ENCODE measurements at places on chromosomes 4 and X.

- DNase-seq: no peak
Observed at GRCh38 chr4:49516796-49517195, 530.7 kb downstream of the CWH43 start.

DNA sequence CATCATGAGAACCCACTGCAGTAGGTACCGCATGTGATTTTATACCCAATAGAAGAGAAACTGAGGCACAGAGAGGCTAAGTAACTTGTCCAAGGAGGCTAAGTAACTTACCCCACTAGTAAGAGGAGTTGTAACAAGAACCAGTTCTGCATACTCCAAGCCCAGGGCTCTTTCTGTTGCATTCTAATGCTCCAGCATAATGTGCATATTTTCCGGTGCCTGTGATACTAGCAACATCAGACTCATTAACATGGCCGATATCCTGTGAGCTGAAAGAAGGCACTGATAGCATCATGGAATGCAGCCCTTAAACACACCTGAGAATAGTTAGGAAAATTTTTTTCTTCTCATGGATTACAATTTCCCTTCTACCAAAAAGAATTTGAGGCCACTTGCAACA, 39.7 kb upstream of the KLF3 start:
- no peak for DNase-seq

DNA sequence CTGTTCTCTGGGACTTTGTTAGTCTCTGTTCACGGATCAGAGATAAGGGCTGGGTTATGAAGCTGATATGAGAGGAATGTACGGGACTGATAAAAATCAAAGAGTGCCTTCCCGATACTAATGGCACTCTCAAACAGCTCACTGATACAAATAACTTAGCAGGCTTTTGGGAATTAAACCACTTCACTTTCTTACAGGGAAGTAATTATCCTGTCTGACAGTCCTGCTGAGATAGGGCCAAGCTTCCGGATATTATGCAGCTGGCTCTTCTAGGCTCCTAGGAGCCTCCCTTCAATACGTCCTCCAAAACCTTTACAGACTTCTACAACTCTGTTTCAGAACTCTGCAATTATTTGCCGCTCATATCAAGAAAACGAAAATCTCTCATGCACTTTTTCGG, 418.0 kb downstream of the NLGN4X start:
- no peak for DNase-seq

- no peak for DNase-seq
Observed at GRCh38 chrX:110444996-110445395, 86.3 kb downstream of the RTL9 start.

- DNase-seq: no peak
Observed at GRCh38 chr4:176090115-176090514, 24.5 kb downstream of the WDR17 start.

DNA sequence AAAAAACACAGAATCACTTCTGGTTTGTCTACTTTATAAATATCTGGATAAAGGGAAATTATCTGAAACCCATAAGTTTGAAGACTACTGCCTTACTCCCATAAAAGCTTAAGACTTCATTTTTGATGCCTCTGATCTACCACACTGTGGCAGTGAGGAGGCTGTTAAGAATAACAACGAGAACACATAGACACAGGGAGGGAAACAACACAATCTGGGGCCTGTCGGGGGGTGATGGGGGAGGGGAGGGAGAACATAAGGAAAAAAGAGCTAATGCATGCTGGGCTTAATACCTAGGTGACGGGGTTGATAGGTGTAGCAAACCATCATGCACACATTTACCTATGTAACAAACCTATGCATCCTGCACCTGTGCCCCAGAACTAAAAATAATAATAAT, 573.7 kb downstream of the GBA3 start:
- no peak for DNase-seq

- no peak for DNase-seq
Observed at GRCh38 chr4:173696011-173696410, 166.0 kb upstream of the HAND2 start.

GRCh38 chrX:15511563-15511962, 11.0 kb downstream of the BMX start:
- DNase-seq: no peak

DNA sequence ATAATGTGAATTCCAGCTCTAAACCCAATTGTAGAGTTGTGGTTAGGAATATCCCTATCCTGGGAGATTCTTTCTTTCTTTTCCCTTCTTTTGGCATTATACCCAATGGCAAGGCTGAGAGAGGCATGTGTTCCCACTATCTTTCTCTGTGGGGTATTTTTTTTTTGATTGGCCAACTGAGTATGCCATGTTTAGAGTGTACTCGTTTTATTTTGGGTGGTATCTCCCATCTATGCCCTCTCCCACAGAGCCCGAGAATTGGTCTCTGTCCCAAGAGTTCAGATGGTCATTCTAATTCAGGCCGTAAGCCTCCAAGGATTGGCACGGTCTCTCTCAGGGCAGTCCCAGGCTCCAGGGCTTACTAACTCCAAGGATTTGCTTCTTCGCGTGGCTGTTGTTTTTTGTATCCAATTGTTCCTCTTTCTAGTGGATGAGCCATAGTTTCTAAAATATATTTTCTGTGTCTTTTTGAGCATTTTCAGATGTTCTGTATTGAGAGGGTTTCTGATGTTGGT, 198.8 kb downstream of the SLC4A4 start:
- no peak for DNase-seq

GRCh38 chrX:39384996-39385395, 583.7 kb downstream of the MID1IP1 start:
- no peak for DNase-seq

DNA sequence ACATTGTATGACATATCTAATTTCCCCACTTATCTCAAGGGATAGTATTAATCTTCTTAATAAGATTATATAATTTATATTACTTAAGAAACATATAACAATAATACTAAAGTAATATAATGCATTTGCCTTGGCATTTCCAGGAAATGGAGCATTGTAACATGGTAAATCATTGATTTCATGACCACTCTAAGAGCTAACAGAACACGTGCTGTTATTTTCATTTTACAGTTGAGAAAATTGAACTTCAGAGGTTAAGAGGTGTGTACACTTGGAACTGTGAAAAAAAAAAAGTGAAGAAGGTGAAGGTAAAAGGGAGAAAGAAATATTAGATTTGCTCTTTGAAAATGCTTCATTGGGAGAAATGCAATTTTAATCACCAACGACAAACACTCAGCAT, 522.6 kb downstream of the IL15 start:
- DNase-seq: no peak

Measured in stimulated activated CD4-positive, alpha-beta T cell treated with anti-CD3 and anti-CD28 coated beads, TNF-alpha, amount 100 ng/mL, for 4 hours (primary cell).